T1000 (cell line): ENCODE measurements at places on chromosomes 11 and 22.

DNA sequence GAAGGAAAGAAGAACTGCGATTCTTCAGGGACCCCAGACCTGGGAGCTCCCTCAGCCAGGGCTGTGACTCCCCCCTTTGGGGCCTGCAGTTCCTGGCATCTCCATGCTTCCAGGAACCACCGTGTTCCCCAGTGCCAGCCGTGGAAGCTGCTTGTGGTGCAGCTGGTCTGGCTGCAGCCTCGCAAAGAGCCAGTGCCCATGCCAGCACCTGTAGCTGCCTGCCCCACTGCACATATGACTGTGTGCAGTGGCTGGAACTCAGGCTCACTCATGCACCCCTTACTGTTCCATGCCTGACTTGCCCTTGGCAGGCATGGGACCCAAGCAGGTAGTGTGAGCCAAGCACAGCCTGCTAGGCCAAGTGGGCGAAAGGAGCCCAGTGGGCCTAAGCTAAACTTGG, 401.3 kb downstream of the LRRC4C start:
- no peak for DNase-seq

DNA sequence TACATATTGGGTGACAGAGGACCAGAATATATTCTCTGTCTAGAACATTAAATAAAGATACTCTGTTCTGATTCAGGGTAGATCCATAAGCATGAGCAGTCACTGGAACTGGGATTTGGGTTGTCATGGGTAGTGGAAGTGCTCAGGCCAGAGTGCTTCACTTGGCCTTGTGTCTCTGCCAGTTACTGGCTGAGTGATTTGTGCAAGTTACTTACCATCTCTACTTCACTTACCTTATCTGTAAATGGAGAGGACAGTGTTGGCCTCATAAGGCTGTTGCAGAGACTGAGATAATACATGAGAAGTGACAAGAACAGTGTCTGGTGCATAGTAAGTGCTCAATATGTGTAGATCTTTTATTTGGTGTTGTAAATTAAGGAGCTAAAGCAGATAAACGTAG, 17.6 kb downstream of the ATXN10 start:
- no peak for DNase-seq

GRCh38 chr11:63945477-63946163, 6.8 kb downstream of the NAA40 start:
- peak; percentile 25 for DNase-seq

GRCh38 chr11:24705474-24705873, 208.6 kb downstream of the LUZP2 start:
- DNase-seq = no peak

DNA sequence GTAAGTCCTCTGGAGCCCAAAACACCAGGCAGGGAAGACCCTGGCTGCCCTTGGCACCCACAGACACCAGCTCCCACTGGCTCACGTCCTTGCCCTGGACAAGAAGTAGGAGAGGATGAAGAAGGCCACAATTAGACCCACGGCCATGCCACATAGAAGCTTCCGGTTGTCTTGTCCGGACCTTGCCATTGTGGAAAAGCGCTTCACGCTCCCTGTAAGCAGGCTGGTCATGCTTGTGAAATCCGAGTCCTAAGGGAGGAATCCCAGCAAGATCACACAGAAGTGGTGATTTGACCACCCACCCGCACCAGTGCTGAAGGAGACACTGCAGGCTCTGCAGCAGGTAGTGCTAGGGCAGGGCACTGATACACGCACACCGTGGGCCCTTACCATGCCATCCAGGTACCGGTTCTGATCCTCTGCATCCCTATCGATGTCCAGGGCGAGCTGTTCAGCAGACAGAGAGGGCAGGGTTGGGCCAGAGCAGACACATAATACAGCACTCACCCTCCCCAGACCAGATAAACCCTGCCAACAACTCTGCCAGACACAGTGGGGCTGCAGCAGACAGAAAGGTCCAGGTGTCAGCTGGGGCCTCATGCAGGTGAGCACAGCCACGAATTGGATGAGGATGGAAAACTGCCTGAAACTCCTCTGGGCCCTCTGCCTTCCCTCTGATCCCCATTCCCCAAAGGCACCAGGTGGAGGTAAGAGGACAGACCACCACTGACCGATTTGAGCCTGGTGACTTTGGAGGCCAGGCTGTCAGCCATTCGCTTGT, 1.8 kb downstream of the BET1L start:
- no peak for DNase-seq
